ENCODE measurements at places on chromosomes 1 and 21.
A peak's percentile ranks its signal among the peaks of the same experiment; 100 is the strongest.

- peak; percentile 35 for DNase-seq
Observed at GRCh38 chr1:15188678-15189077, 35.1 kb downstream of the TMEM51 start.

GRCh38 chr21:32380940-32381339 lies 11.9 kb downstream of the URB1 start:
- no peak for DNase-seq

DNA sequence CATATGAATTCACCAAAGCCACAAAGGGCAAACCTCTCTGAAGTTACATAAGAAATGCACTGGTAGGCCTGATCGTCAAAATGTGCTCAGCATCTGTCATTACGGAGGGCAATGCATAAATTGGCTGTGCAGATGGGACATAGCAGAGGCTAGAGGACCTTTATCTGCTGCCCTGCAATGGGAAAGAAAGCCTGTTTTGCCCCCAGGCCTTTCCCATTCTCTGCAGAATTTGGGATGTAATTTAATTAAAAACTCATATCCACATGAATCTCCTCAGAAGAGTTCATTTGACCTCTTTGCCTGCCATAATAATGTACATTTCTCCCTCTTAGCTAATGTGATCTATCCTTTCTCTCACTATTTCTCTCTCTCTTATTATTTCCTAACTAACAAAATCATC lies 158.1 kb downstream of the ZP4 start:
- no peak for DNase-seq

DNA sequence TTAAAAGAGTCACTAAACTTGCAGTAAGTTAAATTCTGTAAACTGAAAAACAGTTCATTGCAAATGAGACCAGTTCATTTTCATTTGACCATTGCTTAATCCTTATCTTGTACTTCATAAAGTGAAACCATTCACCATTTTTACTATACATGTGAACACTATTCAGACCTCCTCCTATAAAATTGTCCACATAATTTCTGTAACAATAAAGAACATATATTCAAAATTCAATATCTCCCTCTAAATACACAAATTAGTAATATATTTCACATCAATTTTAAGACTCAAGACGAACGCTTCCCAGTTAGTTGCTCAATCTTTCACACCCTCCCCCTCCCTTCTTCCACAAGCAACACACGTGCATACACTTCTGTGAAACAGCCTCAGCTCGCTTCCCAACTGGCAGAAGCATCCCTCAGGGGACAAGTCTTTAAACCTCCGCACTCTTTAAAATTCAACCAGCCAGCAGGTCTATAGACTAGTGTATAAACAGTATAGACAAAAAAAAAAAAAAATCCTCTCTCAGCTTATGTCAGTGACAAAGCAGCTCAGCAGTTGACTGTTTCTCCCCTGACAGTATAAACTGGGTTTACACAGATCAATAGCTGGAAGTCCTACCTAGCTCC lies 99.6 kb downstream of the DENND1B start:
- no peak for DNase-seq

DNA sequence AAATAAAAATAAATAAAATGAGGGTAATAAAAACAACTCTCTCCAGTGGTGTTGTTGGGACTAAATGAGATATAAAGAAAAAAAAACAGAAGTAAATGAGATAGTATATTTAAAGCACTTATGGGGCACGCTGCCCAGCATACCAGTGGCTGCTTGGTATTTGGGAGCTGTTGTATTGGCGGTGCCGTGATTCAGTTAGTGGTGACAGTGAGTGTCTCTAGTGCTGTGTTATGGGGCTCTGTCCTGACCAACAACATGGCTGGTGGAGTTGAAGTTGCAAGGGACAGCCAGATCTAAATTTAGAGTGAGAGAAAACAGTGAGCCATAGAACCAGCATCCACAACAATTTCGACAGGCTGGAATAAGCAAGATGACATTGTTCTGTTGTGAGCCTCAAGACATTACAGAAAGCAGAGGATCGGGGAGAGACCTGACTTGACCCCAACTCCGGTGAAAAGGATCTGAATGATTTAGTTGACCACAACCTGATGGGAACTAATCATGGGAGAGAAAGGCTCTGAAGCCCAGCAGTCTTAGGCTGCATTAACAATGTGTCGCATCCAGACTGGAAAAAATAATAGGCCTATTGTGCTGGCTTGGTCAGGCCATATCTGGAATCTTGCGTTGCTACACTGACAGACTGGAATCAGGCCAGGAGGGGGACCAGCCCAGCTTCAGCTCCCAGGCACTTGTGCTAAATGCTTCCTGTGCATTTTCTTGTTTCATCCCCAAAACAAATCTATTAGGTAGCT lies 2.4 kb upstream of the MFSD2A start:
- peak; percentile 41 for DNase-seq

- DNase-seq, result no peak
Observed at GRCh38 chr1:112981426-112981825, 25.4 kb upstream of the SLC16A1 start.

- DNase-seq, result peak; percentile 78
Observed at GRCh38 chr1:234309598-234310459, 63.4 kb upstream of the COA6 start.

- DNase-seq, result no peak
Observed at GRCh38 chr1:229220163-229220846, 50.6 kb upstream of the RAB4A start.

GRCh38 chr1:52238474-52238873 lies 96.6 kb downstream of the ZFYVE9 start:
- peak; percentile 50 for DNase-seq

GRCh38 chr1:246219508-246220030 lies 287.5 kb downstream of the SMYD3 start:
- DNase-seq, result peak; percentile 71

DNA sequence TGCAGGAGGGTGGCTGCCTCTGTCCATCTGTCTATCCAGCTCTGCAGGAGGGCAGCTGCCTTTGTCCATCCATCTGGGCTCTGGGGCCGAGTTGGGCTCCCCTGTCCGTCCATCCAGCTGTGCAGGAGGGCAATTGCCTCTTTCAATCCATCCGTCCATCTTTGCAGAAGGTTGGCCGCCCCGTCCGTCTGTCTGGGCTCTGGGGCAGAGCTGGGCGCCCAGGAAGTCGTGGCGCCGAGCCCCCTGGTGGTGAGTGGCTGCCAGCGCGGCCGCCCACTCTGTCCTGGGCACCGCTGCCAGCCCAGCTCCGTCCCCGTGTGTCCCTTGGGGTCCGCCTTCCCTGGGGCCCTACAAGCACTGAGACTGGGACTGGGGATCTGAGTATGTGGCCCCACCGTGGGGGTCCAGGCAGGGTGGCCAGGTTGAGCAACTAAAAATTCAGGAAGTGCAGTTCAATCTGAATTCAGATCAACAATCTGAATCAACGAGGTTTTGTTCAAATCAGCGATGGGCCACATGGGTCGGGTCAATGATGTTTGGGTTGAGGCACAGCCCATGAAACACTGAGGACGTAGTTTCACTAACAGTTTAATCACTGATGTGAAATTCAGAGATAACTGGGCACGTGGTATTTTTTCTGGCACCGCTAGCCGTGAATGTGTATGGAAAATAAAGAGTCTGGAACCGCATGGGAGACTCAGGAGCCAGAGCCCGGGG lies 99.1 kb upstream of the ACTRT2 start:
- DNase-seq, result no peak

DNA sequence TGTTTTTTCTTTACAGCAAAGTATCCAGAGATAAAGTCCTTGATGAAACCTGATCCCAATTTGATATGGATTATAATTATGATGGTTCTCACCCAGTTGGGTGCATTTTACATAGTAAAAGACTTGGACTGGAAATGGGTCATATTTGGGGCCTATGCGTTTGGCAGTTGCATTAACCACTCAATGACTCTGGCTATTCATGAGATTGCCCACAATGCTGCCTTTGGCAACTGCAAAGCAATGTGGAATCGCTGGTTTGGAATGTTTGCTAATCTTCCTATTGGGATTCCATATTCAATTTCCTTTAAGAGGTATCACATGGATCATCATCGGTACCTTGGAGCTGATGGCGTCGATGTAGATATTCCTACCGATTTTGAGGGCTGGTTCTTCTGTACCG lies 6.5 kb downstream of the DEGS1 start:
- no peak for DNase-seq

DNA sequence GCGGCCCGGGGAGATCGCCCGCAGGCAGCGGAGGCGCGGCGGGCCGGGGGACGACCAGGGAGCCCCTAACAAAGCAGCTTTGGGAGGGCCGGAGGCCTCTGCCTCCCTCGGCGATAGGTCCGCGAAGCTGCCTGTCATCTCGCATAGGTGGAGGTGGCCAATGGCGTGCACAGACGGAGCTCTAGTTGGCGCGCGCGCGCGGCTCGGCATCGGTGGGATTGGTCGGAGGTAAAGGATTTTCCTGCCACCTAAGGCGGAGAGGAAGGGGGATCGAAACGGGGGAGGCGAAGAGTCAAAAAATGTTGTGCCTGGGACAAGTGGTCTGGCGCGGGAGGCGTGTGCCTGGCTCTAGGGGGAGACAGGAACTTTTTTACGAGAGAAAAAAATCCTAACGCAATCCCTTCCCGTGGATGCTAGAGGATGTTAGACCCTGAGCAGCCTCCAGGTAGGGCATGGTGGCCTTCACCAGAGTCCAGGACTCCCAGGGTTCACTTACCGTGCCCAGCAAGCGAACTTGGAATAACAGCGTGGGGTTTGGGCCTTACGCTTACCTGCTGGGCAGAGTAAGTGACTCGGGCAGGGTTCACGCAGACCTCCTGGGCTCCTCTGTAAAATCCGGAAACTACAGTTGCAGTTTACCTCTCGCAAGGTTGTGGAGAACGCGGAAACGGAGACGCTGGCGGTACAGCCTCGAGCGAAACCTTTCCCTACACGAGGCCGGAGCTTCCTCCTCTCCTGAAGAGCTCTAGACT lies 99.9 kb upstream of the SOD1 start:
- peak; percentile 94 for DNase-seq
